ELF-1 (cell line): ENCODE measurements at places on chromosomes 12 and 14.

DNA sequence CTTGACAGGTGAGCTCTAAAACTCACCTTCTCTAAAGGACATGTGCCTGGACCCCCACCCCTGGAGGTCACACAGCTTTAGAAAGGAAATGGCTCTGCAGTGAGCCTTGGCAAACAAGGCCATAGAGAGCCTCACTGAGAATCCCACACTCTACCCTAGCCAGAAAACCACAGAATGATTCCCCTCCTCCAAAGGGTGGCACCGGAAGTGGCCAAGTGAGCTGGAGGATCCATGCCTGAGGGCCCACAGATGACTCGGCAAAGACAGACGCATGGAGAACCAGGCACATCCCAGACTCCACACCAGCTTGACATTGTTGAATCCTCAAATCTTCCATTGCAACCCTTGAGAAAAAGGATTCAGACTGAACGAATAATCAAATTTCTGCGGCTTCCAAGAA, 54.2 kb upstream of the PTHLH start:
- peak; percentile 13 for DNase-seq

- no peak for DNase-seq
These were observed 68.0 kb upstream of the OSBPL8 start for GRCh38 chr12:76627346-76628135.

DNA sequence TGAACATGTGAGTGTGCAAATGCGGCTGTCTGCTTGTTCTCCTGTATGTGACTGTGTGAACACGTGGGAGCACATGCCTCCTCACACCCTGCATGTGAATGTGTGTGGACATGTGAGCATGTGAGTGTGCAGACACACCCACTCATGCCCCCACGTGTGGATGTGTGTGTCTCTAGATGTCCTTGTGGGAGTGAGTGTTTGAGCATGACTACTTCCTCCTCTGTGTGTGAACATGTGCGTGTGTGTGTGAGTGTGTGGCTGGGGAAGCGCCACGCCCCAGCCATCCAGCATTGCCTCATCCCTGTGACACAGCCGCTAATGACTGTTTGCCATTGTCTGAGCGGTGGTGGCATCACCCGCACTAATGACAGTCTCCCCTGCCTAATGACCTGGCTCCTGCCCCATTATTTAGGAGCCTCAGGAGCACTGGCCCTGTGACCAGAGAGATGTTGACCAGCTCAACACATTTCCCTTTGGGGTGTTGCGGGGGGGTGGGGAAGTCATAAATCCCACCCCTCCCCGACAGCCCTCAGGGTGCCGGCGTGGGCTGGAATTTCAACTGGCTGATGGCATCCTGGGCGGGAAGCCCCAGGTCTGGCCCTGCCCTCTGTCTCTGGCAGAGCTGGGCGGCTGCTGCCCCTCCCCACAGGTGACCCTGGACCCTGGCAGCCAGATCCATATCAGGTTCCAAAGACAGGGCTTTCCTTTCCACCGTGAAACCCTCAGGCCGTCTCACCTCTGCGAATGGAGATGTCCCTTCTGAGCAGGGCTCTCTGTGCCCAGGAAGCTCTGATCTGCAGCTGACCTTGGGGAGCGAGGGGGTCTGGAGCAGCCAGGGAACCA, 11.5 kb upstream of the KRT80 start:
- peak; percentile 55 for DNase-seq

GRCh38 chr12:121038861-121039668, at the start of gene OASL:
TSS of gene OASL (minus strand) at chr12:121039246. CDS start at chr12:121038971, 275 bp downstream.
- no peak for DNase-seq

DNA sequence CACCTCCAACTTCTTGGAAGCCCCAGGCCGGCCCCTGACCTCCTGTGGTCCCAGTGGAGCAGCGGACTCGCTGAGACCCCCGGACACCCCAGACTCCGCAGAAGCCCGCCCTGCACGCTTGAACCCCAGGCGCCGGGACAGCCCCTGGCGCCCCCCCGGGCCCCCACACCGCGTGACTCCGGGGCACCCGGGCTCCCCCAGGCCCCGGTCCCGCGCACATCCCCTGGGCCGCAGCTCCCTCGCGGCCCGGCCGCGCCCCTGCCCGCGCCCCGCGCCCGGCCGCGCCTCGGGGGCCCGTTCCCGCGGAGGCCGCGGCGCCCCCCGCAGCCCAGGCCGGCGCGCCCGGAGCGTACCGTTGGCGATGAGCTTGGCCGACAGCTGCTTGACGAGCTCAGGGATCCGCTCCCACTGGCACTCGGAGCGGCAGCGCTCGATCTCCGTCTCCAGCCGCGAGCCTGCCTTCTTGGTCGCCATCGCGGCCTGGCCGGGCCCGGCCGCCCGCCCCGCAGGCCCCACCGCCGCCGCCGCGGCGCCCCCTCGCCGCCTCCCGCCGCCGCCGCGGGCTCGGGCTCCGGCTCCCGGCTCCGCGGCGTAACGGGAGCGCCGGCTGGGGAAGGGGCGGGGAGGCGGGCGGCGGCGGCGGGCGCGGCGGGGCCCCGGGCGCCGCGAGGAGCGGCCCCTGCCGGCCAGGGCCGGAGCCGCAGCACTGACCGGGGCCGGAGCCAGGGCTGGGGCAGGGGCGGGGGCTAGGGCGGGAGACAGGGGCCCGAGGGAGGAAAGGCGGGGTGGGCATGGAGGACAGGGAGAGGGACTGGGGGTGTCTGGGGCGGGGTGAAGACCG, at the start of gene TTC7B:
Gene TTC7B, minus strand, starts transcription at position 609 of the 841 bp plus-strand sequence. Its CDS starts 135 bp downstream, at position 474.
- no peak for DNase-seq

GRCh38 chr12:26279908-26280307, 84.5 kb downstream of the SSPN start:
- no peak for DNase-seq
